ENCODE measurements at places on chromosomes 1 and 21. TPM values are rescaled to one million over a fixed set of nuclear protein-coding genes. Genes with fewer than 3 reads are reported as not detected.

DNA sequence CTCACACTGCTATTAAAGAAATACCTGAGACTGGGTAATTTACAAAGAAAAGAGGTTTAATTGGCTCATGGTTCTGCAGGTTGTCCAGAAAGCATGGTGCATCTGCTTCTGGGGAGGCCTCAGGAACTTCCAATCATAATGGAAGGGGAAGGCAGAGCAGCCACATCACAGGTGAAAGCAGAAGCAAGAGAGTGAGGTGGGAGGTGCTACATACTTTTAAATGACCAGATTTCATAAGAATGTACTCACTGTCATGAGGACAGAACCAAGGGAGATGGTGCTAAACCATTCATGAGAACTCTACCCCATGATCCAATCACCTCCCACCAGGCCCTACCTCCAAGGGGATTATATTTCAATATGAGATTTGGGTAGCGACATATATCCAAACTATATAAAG is 55.7 kb downstream of the MRPL39 start:
- no peak for DNase-seq

DNA sequence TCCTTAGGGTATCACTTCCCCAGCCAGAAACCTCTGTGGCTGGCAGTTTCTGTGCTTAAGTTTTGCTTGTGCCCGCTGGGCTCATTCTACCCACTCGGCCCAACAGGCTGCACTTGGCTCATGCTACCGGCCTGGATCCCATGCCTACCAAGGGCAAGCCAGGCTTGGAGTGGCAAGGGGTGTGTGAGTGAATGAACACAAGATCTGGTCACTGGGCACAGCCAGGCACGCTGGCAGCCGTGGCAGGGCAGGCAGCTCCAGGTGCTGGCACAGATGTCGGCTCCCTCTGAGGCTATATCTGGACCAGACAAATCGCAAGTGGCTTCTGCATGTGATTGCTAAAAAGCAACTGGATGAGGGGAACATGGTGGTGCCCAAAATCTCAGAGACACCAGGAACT is 740.5 kb upstream of the B3GALT2 start:
- no peak for DNase-seq

DNA sequence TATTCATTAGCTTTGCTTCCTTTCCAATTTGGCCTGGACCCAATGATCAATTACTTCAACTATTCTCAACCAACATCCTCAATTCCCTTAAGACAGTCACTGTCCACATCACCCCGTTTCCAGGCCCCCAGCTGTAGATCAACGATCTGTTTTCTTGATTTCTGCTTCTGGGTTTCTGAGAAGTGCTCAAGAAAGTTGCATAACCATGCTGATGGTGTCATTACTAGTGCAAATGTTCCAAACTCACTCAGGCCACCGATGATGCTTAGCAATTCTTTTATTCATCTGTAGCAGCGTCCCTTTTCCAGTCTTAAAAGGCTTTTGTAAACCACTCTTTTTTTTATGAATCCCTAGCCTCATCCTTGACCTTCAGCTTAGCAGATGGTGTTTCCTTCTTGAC is 155.8 kb upstream of the PTGFR start:
- DNase-seq: no peak

- DNase-seq: peak; percentile 55
Measured at GRCh38 chr1:56547977-56548376, 31.4 kb downstream of the PLPP3 start.

- no peak for DNase-seq
Measured at GRCh38 chr1:230067871-230068620, 1.0 kb downstream of the GALNT2 start.

GRCh38 chr1:235960809-235961208 is 94.1 kb upstream of the LYST start:
- DNase-seq: no peak

DNA sequence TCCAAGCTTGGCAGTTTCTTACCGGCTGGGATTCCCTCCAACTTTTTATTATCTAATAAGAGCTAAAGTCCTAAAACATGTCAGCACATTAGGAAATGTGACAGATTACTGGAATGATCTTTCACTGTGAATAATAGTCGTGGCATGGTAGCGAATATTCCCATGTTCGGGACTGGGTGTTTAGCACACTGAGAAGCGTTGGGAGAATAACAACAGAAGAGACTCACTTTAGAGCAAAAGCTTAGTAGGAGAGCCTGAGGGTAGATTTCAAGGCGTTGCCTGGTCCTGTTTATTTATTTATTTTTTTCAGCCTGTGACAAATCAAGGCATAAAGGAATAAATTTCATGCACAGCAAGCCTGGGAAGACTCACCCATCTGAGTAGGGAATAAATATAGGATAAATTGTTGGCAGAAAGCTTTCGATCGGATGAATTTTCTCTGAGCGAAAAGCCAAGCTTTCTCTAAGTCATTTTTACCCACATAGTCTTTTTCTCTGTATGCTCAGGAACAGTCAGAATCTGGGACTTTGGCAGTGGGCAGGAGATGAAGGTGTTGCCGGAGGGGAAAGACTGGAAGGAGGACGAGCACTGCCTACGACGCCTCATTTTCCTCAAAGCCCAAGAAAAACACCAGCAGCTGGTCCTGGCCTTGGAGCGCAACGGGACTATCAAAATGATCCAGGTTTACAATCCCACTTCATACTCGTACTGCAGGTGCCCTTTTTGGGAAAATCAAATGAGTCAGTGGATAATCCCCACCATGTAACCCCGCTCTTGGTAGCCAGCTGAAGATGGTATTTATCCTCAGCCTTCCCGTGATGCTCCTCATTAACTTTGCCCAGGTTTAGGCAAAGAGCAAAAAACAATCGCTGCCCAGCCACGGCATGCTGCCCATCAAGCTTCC is 97.2 kb downstream of the WDR64 start:
- no peak for DNase-seq

GRCh38 chr1:10195570-10195969 is 14.8 kb upstream of the KIF1B start:
- peak; percentile 74 for DNase-seq

GRCh38 chr1:119375366-119375765 is 6.8 kb downstream of the HAO2 start:
- no peak for DNase-seq

WDR64 gene
- total RNA-seq: not detected

GJA8 gene
- total RNA-seq: not detected

TEDDM1 gene
- not detected for total RNA-seq

PTPN22 gene
- total RNA-seq: not detected

UBE2U gene
- total RNA-seq: not detected

COA7 gene
- 38.4 TPM for total RNA-seq

CFAP141 gene
- not detected for total RNA-seq

NTRK1 gene
- not detected for total RNA-seq

FMN2 gene
- not detected for total RNA-seq

All from Caco-2 (cell line).